ENCODE measurements at places on chromosomes 2 and 18.
A peak's percentile ranks its signal among the peaks of the same experiment; 100 is the strongest.

DNA sequence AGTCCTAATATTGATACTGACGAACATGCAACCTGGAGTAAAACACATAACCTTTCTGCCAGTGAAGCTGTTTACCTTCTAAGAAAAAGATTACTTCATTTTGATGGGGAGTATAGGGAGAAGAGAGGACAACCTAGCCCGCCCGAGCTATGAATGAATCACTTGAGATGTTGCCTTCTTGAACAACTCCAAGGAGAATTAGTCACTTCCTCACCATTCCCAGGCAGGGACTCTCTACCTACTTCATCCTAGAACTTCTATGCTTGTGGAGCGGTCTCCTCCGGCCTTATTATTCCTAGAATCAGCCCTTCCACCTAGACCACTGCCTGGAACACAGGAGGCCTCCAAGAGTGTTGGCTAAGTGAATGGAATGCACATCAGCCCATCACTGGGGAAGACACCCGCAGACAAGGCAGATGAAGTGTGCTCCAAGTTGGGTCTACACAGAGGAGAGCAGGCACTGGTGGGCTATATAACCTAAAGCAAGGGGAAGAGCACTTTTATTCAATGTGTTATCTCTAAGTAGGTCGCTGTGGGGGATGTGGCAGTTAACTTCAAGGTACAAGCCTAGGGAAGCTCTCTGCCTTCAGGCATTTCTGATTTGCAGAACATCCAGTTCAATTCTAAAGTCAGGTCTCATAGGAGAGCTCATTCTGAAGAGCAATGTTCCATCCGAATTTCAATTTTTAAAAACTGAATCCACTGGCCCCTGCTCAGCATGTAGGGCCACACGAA, 57.4 kb downstream of the STK39 start:
- H3K27me3 ChIP-seq: no peaks in the 10 kb centered on the region
- peaks cover 12% of the 10 kb centered on the region for H3K36me3 ChIP-seq
- no peak for DNase-seq
- H3K4me3 ChIP-seq: no peak overlapping the region

DNA sequence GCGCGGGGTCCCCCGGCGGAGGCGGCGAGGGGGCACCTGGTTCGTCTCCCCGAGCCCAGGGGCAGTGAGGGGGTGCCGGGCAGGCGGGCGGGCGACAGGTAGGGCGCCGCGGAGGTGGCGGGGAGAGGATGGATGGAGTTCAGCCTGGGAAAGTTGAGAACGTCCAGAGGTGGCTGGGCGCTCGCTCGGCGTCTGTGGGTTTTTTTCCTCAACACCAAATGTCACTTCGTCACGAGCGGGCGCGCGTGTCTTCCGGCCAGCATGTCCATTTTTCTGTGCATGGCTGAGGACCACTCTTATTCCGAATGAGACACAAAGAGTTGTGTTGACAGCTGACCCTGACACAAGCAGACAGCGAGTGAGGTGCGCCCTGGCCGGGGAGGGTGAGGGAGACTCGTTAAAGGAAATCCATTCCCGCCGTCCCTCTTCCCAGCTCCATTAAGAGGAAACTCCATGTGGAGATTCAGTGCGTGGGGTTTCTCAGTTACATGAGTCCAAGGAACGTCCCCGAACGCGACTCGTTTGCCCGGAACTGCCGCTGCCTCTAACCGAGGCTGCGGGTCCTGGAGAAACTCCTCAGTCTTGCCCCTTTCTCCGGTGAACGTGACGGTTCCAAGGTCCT, 859 bp downstream of the GREB1L start:
- H3K4me3 ChIP-seq: no peak overlapping the region
- H3K27me3 ChIP-seq: peaks cover 54% of the 10 kb centered on the region
- H3K27ac ChIP-seq: no peak overlapping the region
- DNase-seq: no peak
- peaks cover 8% of the 10 kb centered on the region for H3K4me1 ChIP-seq
- no peaks in the 10 kb centered on the region for H3K36me3 ChIP-seq

- no peak overlapping the region for H3K27ac ChIP-seq
- no peak for DNase-seq
- H3K4me1 ChIP-seq: no peaks in the 10 kb centered on the region
- H3K4me3 ChIP-seq: no peak overlapping the region
- no peaks in the 10 kb centered on the region for H3K36me3 ChIP-seq
- no peaks in the 10 kb centered on the region for H3K27me3 ChIP-seq
Observed at GRCh38 chr2:199115169-199115568, 342.6 kb downstream of the SATB2 start.

GRCh38 chr18:55264108-55264507, 304.8 kb upstream of the CCDC68 start:
- H3K36me3 ChIP-seq: no peaks in the 10 kb centered on the region
- H3K27me3 ChIP-seq: no peaks in the 10 kb centered on the region
- H3K4me3 ChIP-seq: no peak overlapping the region
- no peak overlapping the region for H3K27ac ChIP-seq
- DNase-seq: no peak

DNA sequence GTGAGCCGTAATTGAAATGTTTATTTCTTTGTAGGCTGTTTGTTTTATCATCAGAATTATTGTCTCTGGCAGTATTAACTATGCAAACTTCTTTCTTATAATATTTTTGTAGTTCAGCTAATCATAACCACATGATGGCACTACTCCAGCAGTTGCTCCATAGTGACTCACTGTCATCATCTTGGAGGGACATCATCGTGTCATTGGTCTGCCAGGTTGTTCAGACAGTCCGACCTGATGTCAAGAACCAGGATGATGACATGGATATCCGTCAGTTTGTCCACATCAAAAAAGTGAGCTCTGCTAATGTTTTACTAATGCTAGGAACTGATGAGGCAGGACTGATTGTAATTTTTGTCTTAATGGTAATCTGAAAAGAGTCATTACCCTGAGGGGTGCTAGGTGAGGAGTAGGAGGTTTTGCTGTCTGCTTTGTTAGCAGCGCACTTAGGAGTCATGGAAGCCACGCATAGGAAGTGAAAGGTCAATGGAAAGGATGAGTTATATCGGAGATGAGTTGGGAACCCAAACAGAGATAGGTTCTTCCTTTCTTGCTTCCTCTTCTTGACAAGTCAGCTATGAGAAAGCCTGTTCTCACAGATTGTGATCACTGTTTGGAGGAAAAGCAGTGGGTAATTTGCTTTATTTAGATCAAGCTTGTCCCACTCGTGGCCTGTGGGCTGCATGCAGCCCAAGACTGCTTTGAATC, 49.2 kb downstream of the PIKFYVE start:
- H3K36me3 ChIP-seq: peaks cover 39% of the 10 kb centered on the region
- no peaks in the 10 kb centered on the region for H3K27me3 ChIP-seq
- H3K4me1 ChIP-seq: no peaks in the 10 kb centered on the region
- no peak for DNase-seq
- H3K4me3 ChIP-seq: no peak overlapping the region

GRCh38 chr2:169119851-169120250, 50.5 kb downstream of the DHRS9 start:
- DNase-seq: no peak
- no peaks in the 10 kb centered on the region for H3K4me1 ChIP-seq

DNA sequence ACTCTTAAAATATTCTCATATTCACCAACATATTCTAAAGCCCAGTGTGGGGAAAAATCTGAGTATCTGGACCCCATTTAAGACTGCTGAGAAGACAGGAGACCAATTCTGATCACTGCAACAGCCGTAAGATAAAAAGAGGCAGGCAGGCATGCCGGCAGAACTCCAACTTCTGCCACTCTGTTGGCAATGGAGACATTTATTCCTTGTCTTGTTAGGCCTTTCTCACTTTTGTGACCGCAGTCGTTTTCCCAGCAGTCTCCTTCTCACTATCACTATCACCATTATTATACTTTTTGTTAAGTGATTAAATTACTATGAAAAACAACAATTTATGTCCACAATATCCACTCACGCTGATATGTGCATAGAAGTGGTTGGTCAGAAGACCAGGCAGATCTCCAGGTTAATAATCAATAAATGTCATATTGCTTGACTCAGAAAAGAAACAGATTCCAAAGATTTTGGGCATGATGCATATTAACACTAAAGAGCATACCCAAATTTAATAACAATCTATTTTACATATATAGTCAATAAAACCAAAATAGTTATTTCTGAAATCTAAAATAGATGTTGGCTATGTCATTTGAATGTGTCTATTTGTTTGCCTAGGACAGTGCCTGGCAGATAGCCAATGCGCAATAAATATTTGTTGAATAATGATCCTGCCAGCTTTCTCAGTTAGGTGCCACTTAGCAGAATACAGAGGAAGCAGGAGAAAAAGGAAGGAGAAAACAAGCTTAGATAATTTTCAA, 38.2 kb downstream of the SESTD1 start:
- no peaks in the 10 kb centered on the region for H3K36me3 ChIP-seq
- no peak overlapping the region for H3K4me3 ChIP-seq
- peaks cover 2% of the 10 kb centered on the region for H3K27me3 ChIP-seq
- no peak overlapping the region for H3K27ac ChIP-seq

DNA sequence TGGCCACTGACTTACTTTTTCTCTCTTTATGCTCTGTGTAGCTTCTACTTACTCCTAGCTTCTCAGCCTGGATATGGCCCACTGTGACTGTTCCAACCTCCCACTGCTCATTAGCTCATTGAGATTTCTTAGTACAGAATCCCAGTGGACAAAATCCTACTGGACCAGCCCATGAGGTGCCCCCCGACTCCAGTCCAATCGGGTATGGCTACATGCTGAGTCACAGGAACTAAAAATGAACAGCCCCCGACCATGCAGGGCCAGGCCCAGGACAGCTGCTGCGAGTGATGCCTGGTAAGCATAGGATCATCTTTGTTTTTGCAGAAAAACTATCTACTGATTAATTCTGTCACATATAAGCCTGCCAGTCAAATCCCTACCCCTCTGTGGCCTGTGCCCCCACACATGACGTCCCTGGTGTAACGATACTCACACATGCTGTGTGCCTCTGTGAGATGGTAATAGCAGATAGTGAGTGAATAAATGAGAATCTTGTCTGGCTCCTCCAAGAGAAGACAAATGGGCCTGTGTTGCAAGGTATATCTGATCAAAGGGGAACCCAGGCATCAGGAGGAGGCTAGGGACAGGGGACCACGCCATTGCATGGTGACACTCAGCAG, 85.9 kb upstream of the KLF7 start:
- H3K36me3 ChIP-seq: no peaks in the 10 kb centered on the region
- no peak overlapping the region for H3K4me3 ChIP-seq
- no peak for DNase-seq

DNA sequence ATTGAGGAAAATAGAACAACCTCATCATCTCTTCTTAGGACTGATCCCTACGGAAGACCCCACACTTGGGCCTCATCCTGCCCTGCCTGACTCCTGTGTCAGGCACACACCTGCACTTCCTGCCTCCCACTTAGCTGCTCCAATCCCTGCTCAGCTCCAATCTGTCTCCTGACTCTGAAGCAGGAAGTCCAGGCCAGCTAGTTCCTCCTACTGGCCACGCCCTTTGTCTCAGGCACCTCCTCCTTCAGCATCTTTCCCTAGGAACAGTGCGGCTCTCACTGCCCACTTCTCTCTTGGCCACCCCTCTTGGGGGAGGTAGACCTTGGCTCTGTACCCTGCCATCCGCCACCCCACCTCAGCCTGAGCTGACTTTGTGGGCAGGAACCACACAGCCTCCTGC, 135.8 kb downstream of the CELF4 start:
- DNase-seq: no peak
- no peaks in the 10 kb centered on the region for H3K4me1 ChIP-seq
- H3K4me3 ChIP-seq: no peak overlapping the region

DNA sequence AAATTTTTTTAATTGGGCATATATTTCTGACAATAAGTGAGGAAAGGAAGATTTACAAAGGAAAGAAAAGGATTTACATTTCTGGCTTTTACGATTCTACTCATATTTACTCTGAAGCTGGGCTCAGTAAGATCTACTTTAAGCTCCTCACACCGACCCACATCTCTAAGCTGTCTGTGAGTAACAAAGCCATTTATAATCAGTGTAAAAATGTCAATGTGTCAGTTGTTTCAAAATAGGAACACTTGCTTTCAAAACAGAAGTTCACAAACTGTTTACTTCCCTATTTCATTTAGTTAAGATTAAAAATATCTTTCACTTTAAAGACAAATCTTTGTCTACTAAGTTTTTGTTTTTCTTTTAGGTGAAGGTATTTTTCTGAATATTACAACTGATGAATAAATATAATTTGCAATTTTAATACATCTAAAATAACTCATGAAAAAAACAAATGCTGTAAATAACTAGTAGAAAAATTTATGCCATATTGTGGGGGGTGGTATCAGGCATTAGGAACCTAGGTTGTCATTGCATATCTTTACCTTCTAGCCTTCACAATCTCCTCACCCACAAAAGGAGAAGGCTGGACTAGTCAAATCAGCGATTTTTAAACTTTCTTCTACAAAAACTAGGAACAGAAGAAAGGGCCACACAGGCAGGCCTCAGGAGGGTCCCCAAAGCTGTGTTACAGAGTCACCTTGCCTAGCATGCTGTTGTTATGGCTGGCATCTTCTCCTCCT, 64.5 kb downstream of the TMEM131 start:
- H3K4me1 ChIP-seq: peaks cover 12% of the 10 kb centered on the region
- no peak overlapping the region for H3K27ac ChIP-seq
- H3K36me3 ChIP-seq: peaks cover 10% of the 10 kb centered on the region
- no peaks in the 10 kb centered on the region for H3K27me3 ChIP-seq
- no peak overlapping the region for H3K4me3 ChIP-seq

GRCh38 chr2:31110431-31110830, 27.8 kb downstream of the GALNT14 start:
- DNase-seq: no peak
- no peak overlapping the region for H3K27ac ChIP-seq
- H3K36me3 ChIP-seq: no peaks in the 10 kb centered on the region
- no peak overlapping the region for H3K4me3 ChIP-seq
- H3K27me3 ChIP-seq: no peaks in the 10 kb centered on the region
- H3K4me1 ChIP-seq: no peaks in the 10 kb centered on the region

DNA sequence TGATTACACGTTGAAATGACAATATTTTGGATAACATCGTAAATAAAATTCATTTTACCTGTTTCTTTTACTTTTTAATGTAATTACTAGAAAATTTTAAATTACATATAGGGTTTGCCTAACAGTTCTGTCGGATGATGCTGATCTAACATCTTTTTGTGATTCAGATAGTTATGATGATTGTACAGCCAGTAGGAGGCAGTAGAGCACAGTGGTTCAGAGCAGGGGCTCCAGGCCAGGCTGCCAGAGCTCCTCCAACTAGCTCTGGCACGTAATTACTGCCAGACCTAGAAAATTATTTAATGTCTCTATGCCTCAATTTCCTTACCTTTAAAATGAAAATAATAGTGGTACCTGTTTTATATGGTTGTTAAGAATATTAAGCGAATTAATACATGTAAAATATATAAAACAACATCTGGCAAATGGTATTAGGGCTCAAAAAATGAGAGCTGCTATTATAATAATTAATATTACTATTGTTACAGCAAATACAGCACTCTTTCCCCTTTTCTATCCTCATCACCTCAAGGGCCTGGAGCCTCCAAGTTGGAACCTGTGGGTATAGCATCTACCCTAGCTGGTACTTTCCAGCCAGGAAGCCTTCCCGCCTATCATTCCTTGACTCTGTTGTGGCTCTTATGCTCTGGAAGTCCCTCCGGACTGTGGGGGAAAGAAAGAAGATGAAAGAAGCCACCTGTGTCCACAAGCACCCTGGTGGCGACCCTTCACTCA, 47.7 kb upstream of the PLA2R1 start:
- H3K27ac ChIP-seq: no peak overlapping the region
- H3K4me1 ChIP-seq: no peaks in the 10 kb centered on the region
- peak; percentile 66 for DNase-seq
- H3K36me3 ChIP-seq: no peaks in the 10 kb centered on the region
- H3K4me3 ChIP-seq: no peak overlapping the region
- peaks cover 3% of the 10 kb centered on the region for H3K27me3 ChIP-seq

GRCh38 chr2:208093128-208093527, 31.2 kb downstream of the CRYGD start:
- no peak for DNase-seq
- H3K4me1 ChIP-seq: no peaks in the 10 kb centered on the region

GRCh38 chr2:32472605-32473004, 115.8 kb downstream of the BIRC6 start:
- no peaks in the 10 kb centered on the region for H3K27me3 ChIP-seq
- peaks cover 6% of the 10 kb centered on the region for H3K4me1 ChIP-seq
